ENCODE measurements at places on chromosomes 6 and 20.

GRCh38 chr6:37085198-37085597 is 79.7 kb downstream of the FGD2 start:
- DNase-seq: no peak
- H3K4me1 ChIP-seq: no peaks in the 10 kb centered on the region

- no peaks in the 10 kb centered on the region for H3K27me3 ChIP-seq
- no peak overlapping the region for H3K4me3 ChIP-seq
- no peaks in the 10 kb centered on the region for H3K36me3 ChIP-seq
- no peak for DNase-seq
These were observed 625.3 kb downstream of the MMUT start for GRCh38 chr6:48837744-48838143.

DNA sequence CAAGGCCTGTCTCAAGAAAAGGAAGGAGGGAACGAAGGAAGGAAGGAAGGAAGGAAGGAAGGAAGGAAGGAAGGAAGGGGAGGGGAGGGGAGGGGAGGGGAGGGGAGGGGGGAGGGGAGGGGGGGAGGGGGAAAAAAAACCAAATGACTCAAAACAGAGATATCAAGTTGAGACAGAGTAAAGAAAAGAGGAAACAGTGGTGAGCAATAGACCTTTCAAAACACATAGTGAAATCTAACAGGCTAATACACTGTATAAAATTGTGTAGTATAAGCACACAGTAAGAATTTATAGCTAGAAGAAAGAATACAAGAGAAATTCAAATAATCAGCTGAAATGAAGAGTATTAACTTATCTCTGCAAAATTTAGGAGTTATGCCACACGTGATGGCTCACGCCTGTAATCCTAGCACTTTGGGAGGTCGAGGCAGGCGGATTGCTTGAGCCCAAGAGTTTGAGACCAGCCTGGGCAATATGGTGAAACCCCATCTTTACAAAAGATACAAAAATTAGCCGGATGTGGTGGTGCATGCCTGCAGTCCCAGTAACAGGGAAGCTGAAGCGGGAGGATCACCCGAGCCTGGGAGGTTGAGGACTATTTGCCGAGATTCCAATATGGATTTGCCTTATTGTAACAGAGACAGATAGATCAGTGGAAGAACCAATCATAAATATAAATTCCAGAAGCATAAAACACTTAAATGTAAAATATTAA is 123.2 kb downstream of the PRND start:
- no peaks in the 10 kb centered on the region for H3K27me3 ChIP-seq
- DNase-seq: no peak
- no peak overlapping the region for H3K4me3 ChIP-seq
- no peaks in the 10 kb centered on the region for H3K36me3 ChIP-seq
- H3K27ac ChIP-seq: no peak overlapping the region

- peak; percentile 63 for DNase-seq
- no peaks in the 10 kb centered on the region for H3K27me3 ChIP-seq
- H3K4me1 ChIP-seq: peaks cover 24% of the 10 kb centered on the region
- peak overlapping the region; percentile 77 for H3K4me3 ChIP-seq
- peak overlapping the region; percentile 98 for H3K27ac ChIP-seq
These were observed 110.9 kb downstream of the HFE start for GRCh38 chr6:26197933-26198721.

DNA sequence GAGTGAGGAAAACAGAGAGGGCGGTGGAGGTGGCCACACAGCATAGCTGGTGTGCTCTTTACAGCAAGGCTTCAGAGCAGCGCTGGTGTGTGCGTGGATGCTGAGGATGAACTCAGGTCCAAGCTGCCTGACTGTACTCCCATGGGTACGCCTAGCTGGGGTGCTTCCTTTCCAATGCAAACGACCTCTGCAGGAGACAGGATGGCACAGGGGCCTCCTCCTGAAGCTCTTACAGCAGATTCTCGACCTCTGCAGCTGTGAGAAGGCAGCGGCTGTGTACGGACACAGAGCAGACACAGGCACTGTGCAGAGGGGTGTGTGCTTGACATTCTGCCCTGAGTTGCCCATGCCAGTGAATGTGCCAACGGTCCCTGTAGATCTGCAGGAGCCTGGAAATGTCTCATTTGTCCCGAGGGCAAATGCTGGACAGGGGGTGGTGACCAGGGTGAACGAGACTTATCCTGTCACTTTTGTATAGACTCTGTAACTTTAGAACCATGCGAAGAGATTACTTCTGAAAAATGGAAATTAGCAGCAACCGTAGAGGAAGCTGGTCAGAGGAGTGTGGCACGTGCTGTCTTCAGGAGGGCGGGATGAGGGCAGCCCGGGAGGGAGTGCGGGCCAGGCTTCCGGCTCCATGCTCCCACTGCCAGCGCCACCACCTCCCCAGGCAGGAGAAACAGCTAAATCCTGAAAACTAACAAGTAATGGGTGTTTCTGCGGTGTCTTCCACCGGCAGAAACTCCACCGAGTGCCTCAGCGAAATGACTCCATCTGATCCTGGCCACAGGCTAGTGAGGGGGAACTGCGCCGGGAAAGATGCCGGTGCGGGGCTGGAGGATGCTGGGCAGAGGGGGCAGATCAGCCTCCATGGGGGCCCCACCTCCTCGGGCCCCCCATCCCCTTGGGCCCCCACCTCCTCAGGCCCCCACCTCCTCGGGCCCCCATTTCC is 120.9 kb upstream of the RPS6KA2 start:
- H3K27ac ChIP-seq: no peak overlapping the region
- H3K4me1 ChIP-seq: peaks cover 12% of the 10 kb centered on the region
- no peaks in the 10 kb centered on the region for H3K36me3 ChIP-seq
- H3K27me3 ChIP-seq: peaks cover 12% of the 10 kb centered on the region
- peak; percentile 37 for DNase-seq

GRCh38 chr6:133165235-133165634 is 75.9 kb upstream of the EYA4 start:
- H3K36me3 ChIP-seq: no peaks in the 10 kb centered on the region
- peaks cover 2% of the 10 kb centered on the region for H3K4me1 ChIP-seq
- no peak overlapping the region for H3K27ac ChIP-seq
- no peaks in the 10 kb centered on the region for H3K27me3 ChIP-seq
- no peak overlapping the region for H3K4me3 ChIP-seq
- no peak for DNase-seq

DNA sequence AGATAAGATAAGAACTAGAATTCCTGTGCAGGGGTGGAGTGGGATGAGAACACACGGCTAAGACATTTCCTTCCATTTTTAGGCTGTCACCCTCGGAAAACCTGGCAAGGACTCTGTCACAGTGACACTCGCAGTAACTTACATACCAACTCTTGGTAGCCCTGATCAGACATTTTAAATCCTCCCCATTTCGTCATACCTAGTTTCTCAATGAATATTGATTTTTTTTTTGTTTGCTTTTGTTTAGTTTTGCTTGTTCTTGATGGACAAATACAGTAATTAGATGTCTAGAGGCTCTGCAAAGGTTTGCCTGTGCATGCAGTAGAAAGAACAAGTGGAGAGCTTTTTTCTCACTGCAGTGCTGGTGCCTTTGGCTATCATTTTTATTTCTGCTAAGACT is 213.0 kb upstream of the FAM83B start:
- DNase-seq: no peak
- H3K27ac ChIP-seq: no peak overlapping the region
- no peaks in the 10 kb centered on the region for H3K27me3 ChIP-seq
- no peak overlapping the region for H3K4me3 ChIP-seq
- H3K4me1 ChIP-seq: no peaks in the 10 kb centered on the region
- H3K36me3 ChIP-seq: no peaks in the 10 kb centered on the region

DNA sequence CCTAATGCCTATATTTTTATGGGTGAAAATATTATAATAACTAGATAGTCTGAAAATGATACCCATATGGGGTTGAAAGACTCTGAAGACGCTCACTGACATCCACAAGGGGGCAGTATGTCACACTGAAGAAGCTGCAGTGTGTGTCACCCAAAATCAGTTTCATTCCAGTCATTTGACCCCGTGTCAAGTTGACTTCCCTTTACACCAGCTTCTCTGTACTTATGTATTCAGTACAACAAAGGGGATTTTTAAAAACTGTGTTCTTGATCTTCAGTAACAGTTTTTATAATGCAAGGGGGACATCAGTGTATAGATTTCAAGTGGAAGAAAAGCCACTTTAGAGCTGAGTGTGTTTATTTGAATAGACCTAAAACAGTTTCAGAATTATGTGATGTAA is 19.3 kb downstream of the FAXC start:
- no peaks in the 10 kb centered on the region for H3K27me3 ChIP-seq
- no peak overlapping the region for H3K4me3 ChIP-seq
- no peaks in the 10 kb centered on the region for H3K4me1 ChIP-seq
- no peaks in the 10 kb centered on the region for H3K36me3 ChIP-seq
- no peak overlapping the region for H3K27ac ChIP-seq

DNA sequence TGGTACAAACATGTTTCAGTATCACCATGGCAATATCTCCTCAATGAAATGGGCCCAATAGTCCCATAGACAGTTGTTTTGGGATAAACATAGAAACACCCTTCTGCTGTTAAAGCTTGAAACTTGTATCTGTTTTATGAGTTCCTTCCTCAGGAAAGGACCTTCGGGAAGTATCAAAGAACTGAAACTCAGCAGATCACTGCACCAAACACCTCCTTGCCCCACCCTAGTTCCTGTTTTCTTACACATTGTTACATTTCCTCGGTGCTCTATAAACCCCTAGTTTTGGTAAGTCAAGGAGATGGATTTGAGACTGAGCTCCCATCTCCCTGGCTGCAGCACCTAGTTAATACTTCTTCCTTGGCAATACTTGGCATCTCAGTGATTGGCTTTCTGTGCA is 73.8 kb upstream of the ECI2 start:
- no peak overlapping the region for H3K27ac ChIP-seq
- no peak for DNase-seq
- H3K27me3 ChIP-seq: no peaks in the 10 kb centered on the region
- peaks cover 2% of the 10 kb centered on the region for H3K4me1 ChIP-seq
- no peaks in the 10 kb centered on the region for H3K36me3 ChIP-seq

GRCh38 chr20:59124296-59125029 is 39.2 kb upstream of the ZNF831 start:
- H3K4me1 ChIP-seq: no peaks in the 10 kb centered on the region
- H3K27ac ChIP-seq: no peak overlapping the region
- no peak for DNase-seq
- H3K4me3 ChIP-seq: no peak overlapping the region

GRCh38 chr20:62309947-62310756 is 7.4 kb downstream of the ADRM1 start:
- peaks cover 91% of the 10 kb centered on the region for H3K36me3 ChIP-seq
- no peak overlapping the region for H3K27ac ChIP-seq
- no peak for DNase-seq
- H3K4me1 ChIP-seq: no peaks in the 10 kb centered on the region
- H3K4me3 ChIP-seq: no peak overlapping the region
- H3K27me3 ChIP-seq: no peaks in the 10 kb centered on the region

DNA sequence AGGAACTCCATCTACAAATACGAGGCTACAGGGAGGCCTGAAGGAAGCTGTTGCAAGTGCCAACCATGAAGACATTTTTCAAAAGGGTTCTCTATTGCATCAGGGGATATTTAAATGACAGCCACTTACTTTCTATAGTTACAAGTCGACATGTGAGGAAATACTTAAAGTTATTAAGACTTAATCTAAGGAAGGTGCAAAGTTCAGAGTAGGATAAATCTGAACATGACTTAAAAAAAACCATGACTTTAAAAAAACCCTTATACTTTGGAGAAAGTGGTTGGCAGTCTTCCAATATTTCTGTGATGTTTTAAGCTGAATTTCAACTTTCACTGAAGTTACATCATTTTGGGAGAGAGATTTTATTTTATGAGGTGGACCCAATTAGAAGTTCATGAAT is 56.3 kb upstream of the EMILIN3 start:
- peaks cover 71% of the 10 kb centered on the region for H3K36me3 ChIP-seq
- H3K4me3 ChIP-seq: no peak overlapping the region
- no peak for DNase-seq
- H3K27ac ChIP-seq: no peak overlapping the region
- H3K4me1 ChIP-seq: no peaks in the 10 kb centered on the region

DNA sequence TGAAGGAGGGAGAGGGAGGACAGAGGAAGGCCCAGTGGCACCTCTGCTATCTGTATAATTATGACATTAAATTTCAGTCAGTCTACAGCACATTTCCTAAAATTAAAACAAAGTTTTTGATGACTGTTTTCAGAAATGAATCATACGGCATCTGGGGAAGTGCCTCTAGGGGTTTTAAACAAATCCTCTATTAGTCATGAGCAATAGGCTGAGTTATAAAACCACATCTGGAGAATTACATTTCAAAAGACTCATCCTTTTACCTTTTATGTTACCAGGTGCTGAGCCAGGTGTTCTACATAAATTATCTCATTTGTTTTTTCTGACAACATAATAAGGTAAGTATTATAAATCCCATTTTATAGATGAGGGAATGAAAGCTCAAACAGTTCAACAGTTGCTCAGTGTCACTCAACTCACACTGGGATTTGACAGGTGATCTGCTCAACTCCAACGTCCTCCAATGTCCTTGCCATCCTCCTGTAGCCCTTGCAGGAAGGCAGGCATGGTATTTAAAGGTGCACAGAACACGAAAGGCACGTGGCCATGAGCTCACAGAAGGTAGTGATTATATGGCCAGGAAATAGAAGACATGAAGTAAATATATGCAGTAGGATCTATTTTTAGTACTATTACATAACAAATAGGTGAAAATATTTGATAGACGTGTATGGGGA is 184.2 kb upstream of the MAN1A1 start:
- H3K4me1 ChIP-seq: no peaks in the 10 kb centered on the region
- peak; percentile 16 for DNase-seq
- H3K4me3 ChIP-seq: no peak overlapping the region
- no peaks in the 10 kb centered on the region for H3K36me3 ChIP-seq
- no peak overlapping the region for H3K27ac ChIP-seq

GRCh38 chr6:25968769-25969168 is 6.2 kb downstream of the TRIM38 start:
- DNase-seq: no peak
- H3K27me3 ChIP-seq: no peaks in the 10 kb centered on the region
- H3K27ac ChIP-seq: no peak overlapping the region

GRCh38 chr6:41790045-41790444 is 2.6 kb downstream of the TOMM6 start:
- DNase-seq: no peak
- H3K4me1 ChIP-seq: peaks cover 18% of the 10 kb centered on the region
- H3K27me3 ChIP-seq: no peaks in the 10 kb centered on the region

- H3K4me3 ChIP-seq: no peak overlapping the region
- DNase-seq: no peak
- H3K4me1 ChIP-seq: no peaks in the 10 kb centered on the region
These were observed 149.3 kb downstream of the UTRN start for GRCh38 chr6:144434308-144434990.

- no peaks in the 10 kb centered on the region for H3K36me3 ChIP-seq
- no peaks in the 10 kb centered on the region for H3K27me3 ChIP-seq
- H3K4me3 ChIP-seq: no peak overlapping the region
- peaks cover 2% of the 10 kb centered on the region for H3K4me1 ChIP-seq
These were observed 35.0 kb upstream of the ESR1 start for GRCh38 chr6:151772446-151772845.

GRCh38 chr20:11270566-11270965 is 596.8 kb upstream of the JAG1 start:
- no peaks in the 10 kb centered on the region for H3K27me3 ChIP-seq
- H3K4me3 ChIP-seq: no peak overlapping the region
- no peak for DNase-seq
- H3K4me1 ChIP-seq: peaks cover 16% of the 10 kb centered on the region
- H3K27ac ChIP-seq: no peak overlapping the region
